ENCODE measurements at places on chromosomes 4 and X. TPM values are rescaled to one million over a fixed set of nuclear protein-coding genes. Genes with fewer than 3 reads are reported as not detected.

DCAF8L2 gene
- not detected for total RNA-seq

POU3F4 gene
- total RNA-seq: not detected

MTMR8 gene
- 0.27 TPM for total RNA-seq

RBM47 gene
- 8.3 TPM for total RNA-seq

FDCSP gene
- not detected for total RNA-seq

CXXC4 gene
- not detected for total RNA-seq

TMEM164 gene
- 11.8 TPM for total RNA-seq

CXCL10 gene
- not detected for total RNA-seq

UGT2A1 gene
- not detected for total RNA-seq

PAGE2 gene
- not detected for total RNA-seq

TLR10 gene
- total RNA-seq: not detected

GRCh38 chr4:100289946-100290345 lies 99.7 kb upstream of the DDIT4L start:
- peak; percentile 36 for DNase-seq

DNA sequence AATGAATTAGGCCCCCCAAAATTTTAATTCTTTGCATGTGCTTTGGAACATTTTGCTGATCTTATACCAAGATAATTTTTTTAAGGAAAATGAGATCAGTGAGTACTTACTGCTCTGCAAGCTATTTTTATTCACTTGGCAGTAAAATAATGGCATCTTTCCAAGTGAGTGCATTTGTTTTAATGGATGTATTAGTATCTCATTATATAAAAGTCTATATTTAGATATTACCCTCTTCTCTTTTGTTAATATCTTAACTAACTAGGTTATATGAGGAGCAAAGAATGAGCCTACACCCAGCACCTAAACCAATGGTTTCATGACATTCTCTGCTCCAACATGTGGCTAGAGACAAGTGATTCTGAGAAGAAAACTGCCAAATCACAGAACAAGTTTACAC lies 21.1 kb upstream of the ARAF start:
- peak; percentile 32 for DNase-seq

- no peak for DNase-seq
These were observed 76.4 kb upstream of the F8A3 start for GRCh38 chrX:155534800-155535199.

GRCh38 chr4:134560728-134561127 lies 359.1 kb upstream of the PABPC4L start:
- DNase-seq: no peak

GRCh38 chr4:13294961-13295605 lies 189.1 kb downstream of the RAB28 start:
- DNase-seq: peak; percentile 10

- DNase-seq: peak; percentile 70
These were observed 105.9 kb downstream of the CT47B1 start for GRCh38 chrX:120769576-120770341.

DNA sequence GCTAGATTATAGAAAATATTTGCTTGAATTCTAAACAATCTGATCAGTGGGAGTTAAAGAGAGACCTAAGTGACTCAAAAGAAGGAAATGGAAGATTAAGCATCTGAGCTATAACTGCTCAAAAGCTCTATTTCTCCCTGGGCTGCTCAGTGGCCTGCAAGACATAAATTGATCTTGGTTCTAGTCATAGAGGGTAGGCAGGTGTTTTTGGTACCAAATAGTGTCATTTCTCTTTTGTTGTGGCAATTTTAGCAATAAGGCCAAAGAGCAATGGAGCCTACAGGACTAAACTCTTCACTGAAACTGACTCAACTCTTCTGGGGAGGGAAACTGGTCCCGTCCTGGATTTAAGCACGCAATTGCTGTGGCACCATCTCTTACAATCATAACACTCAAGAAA lies 33.9 kb upstream of the BMP2K start:
- no peak for DNase-seq

DNA sequence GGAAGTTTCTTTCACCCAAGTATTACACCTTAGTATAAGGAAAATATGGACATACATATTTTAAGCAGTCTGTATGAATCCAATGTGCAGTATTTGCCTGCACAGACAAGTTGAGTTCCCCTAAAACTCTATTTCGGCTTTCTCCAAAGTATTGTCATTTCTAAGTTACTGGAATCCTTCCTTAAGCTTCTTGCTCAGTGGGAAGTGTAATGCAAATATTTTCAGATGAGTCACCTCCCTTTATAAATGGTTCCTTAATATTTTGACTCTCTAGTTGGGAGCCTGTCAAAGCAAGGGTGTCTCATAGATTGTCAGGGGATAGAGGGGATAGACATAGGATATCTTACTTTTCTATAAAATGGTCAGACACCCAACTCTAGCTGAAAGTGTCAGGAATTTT lies 178.6 kb downstream of the NAA11 start:
- DNase-seq: no peak

GRCh38 chr4:58602731-58603359 lies 1492.7 kb upstream of the IGFBP7 start:
- DNase-seq: no peak

DNA sequence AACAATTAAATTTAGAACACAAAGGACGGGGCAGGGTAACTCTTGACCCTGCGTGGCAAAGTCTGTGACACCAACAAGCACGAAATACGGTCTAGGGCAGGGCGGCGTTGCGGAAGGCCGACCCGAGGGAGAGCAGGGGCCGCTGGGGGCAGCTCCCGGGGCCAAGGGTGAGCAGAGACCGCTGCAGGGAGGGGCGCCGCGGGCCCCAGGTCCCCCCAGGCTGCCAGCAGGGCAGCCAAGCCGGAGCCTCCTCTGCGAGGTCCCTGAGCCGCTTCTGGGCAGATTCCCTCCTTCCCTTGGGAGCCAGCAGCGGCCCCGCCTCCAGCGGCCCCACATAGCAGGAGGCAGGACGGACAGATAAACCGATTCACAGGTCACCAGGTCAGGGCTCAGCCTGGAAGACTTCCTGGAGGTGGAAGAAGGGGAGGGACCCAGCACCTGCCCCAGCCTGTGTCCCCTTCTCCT lies 90.2 kb downstream of the FAM53A start:
- DNase-seq: no peak

- no peak for DNase-seq
These were observed 18.3 kb upstream of the PDCL2 start for GRCh38 chr4:55610381-55610780.

- DNase-seq: peak; percentile 2
These were observed 12.1 kb downstream of the HEPH start for GRCh38 chrX:66176134-66176533.

Measured in fibroblast of the aortic adventitia (primary cell).